ENCODE measurements at places on chromosomes 11 and 22.

GRCh38 chr11:129657866-129658525 lies 157.7 kb upstream of the TMEM45B start:
- DNase-seq, result no peak

DNA sequence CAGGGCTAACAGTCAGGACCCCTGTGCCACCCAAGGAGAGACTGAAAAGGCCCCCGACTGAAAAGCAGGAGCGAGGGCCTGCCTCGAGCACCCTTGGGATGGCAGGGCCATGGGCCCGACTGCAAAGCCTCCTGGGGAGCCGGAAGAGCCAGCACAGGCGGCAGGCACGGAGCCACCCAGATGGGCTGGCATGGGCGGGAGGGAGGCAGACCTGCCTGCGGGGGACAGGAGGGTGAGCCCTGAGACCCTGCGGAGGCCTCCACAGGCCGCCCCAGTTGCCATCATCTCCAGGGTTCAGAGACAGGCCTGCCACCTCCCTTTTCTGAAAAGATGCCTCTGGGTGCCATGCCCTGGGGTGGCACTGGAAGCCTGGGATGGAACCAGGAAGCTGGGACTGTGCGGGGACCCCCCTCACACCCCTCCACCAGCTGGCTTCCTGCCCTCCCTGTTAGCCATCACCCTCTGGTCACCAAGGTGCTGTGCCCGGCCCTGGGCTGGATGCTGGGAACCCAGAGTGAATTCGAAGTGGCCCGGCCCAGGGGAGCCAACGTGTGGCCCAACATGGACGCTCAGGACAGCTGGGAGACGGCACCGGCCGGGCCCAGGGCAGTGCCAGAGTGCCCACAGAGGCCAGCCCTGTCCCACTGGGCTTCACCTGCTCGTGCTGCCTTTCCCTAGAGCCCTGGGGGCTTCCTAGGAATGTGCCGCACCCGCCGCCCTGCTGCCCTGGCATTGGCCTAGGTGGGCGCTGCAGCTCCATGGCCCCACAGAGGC lies 13.8 kb downstream of the TSPAN32 start:
- DNase-seq, result no peak

DNA sequence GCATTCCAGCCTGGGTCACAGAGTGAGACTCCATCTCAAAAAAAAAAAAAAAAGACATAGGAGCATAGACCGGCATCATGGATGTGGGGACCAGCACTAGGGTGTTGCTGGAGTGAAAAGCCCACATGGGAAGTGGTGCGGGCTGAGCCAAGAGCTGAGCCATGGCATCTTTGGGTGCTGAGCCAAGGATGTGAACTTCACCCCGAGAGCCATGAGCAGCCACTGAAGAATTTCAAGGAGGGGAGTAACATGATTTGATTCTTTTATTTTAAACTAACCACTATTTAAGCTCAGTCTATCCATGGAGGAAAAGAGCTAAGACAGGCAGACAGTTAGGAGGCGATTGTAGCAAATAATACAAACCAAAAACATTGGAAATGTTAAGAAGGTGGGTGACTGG lies 57.4 kb downstream of the AHNAK start:
- DNase-seq, result peak; percentile 73

DNA sequence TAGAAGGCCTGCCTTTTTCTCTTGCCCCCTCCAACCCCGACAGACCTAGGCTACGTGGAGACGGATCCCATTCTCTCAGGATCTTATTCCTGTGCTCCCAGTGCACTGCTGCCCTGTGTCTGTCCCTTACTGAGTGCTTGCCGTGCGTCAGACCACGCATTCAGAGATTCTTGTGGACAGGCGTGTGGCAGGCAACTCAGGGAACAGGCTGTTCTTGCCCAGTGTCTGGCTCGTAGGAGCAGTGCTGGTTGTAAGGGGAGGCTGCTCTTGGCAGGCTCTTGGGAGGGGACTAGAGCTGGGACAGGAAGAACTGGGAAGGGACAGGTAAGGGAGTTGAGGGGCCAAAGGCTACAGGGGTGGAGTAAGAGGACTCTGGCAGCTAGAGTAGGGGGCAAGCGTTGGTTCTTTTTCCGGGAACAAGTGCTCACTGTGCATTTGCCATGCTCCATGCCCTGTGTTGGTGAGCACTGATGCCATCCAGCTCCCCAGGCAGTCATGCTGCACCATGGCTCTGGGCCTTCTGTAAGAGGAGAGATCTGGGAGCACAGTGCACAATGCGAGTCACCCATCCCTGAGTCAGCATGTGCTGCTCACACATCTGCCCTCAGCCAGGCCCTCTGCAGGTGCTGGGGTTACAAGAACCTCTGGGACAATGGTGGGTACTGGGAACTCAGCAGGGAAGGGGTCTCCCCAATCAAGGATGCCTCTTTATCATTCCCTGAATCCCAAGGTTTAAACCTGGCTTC lies 119.1 kb downstream of the TBC1D22A start:
- peak; percentile 52 for DNase-seq

- DNase-seq, result peak; percentile 48
Measured at GRCh38 chr11:67504950-67505581, at the start of gene PITPNM1. PITPNM1 (minus strand) TSS chr11:67505363; CDS start chr11:67504180, 1,183 bp downstream.

DNA sequence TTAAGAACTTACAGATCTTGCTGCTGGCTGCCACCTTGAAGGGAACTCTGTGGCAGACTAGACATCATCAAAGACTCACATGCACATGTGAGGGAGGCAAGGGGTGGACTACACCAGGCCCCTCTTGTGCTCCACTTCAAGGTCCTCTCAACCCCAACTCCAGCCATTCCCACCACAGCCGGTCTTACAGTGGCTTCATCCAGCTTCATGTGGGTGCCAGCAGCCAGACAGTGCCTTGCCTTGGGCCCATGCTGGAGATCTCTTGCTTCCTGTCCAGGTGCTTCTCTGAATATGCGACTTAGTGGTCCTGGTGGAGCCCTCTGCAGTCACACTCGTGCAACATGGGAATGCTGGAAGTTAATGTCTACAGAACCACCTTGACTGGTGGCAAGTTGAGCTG lies 44.6 kb upstream of the WNT7B start:
- no peak for DNase-seq

DNA sequence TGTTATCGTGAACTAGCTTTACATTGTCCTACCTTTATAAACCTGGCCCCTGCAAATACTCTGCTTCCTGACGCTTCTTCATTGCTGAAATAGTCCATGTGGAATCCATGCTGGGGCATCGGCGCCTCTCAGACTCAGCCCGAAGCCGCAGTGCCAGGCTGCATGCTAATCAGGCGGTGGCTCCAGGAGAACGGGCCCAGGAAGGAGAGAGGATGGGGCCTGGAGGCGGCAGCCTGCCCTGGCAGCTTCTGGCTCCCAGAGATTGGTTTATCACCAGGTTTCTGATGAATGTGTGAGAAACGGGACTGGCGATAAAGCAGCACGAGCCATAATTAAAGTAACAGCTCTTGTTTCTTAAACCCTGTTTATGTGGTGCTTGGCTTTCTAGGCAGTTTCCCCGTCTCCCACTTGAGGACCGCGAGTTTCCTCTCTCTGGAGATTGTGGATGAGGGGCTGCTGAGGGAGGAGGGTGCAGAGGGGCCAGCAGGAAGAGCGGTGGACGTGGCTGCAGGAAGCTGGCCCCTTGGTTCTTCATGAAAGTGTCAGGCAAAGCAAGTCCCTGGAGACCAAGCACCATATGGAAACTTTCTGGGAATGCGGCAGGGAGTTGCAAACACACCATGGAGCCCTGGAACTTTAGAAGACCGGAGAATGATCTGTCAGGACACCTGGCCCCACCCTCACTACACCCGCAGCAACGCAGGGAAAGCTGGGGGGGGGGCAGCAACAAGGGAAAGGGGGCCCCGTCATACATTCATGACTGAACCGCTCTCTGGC lies 93.4 kb downstream of the NTM start:
- no peak for DNase-seq

- DNase-seq, result no peak
Measured at GRCh38 chr22:30573594-30574094, 821 bp downstream of the GAL3ST1 start.

GRCh38 chr22:38109371-38110001 lies 998 bp downstream of the BAIAP2L2 start:
- no peak for DNase-seq

- DNase-seq, result no peak
Measured at GRCh38 chr11:65014726-65015227, 817 bp downstream of the ARL2 start.

DNA sequence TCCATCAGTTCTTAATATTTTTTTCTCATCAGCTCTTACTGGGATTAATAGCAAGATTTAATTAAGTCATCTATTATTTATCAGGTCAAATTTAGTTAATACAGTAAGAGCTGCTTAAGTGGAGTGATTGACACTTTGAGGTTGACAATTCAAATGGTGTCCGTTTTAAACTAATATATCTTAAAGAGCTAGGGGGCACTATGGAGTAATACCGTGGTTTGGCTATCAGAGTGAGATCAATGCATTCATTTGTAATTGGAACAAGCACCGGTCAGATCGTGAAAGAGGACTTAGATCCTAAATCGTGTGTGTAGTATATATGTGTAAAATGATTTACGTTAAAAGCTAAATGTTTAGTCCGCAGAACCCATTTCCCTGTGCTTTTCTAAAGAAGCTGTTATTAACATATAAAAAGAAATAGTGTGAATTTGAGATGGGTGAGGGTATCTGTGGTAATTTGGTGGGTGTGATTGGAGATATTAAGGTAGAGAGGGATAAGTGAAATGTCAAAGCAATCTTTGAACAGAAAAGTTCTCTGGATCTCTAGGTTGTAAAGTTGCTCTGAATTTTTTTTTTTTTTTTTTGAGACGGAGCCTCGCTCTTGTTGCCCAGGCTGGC lies 2.3 kb downstream of the SIK2 start:
- peak; percentile 24 for DNase-seq

GRCh38 chr11:69578167-69578566 lies 62.8 kb upstream of the CCND1 start:
- no peak for DNase-seq

GRCh38 chr11:123035831-123036230 lies 26.1 kb downstream of the HSPA8 start:
- no peak for DNase-seq

- no peak for DNase-seq
Measured at GRCh38 chr11:66820381-66820780, 22.9 kb upstream of the RCE1 start.

DNA sequence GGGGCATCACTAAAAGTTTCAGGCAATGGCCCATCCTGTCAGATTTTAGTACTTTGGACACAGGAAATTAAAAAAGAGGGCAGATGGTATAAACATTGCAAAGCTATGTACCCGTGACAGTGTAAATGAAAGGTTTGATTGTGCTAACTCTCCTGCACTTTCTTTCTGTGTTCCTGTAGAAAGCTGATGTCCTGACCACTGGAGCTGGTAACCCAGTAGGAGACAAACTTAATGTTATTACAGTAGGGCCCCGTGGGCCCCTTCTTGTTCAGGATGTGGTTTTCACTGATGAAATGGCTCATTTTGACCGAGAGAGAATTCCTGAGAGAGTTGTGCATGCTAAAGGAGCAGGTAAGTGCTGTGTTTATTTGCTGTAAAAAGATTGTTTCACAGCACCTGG lies 10.3 kb downstream of the CAT start:
- DNase-seq, result no peak

DNA sequence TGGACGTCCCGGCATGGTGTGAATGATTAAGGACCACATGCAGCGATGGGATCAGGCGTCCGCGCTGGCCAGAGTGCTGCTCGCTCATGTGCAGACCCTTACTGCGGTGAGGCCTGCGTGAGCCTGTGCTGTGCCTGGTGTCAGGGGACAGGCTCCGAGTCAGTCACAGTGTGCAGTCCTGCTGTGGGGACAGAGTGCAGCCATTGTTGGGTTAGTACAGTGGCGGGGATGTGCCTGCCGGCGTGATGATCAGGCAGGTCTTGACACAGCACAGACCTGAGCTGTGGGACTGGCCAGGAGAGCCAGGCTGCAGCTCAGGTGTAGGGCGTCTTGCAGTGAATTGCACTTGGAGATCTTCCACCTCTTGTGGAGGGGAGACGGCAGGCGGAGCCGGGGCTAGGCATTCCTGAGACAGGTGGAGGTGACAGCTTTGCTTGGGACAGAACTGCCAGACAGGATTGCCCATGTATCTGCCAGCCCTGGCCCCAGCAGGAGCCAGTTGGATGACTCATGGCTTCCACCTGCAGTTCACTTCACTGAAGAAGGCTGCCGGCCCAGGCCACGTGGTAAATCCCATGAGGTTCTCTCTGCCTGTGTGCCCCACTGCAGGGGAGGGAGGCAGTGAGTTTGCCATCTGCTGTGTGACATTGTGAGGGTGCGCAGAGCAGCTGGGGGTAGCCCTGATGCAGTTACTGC lies 17.3 kb downstream of the TRMU start:
- DNase-seq, result no peak

GRCh38 chr11:27612932-27613880 lies 87.0 kb downstream of the BDNF start:
- no peak for DNase-seq

DNA sequence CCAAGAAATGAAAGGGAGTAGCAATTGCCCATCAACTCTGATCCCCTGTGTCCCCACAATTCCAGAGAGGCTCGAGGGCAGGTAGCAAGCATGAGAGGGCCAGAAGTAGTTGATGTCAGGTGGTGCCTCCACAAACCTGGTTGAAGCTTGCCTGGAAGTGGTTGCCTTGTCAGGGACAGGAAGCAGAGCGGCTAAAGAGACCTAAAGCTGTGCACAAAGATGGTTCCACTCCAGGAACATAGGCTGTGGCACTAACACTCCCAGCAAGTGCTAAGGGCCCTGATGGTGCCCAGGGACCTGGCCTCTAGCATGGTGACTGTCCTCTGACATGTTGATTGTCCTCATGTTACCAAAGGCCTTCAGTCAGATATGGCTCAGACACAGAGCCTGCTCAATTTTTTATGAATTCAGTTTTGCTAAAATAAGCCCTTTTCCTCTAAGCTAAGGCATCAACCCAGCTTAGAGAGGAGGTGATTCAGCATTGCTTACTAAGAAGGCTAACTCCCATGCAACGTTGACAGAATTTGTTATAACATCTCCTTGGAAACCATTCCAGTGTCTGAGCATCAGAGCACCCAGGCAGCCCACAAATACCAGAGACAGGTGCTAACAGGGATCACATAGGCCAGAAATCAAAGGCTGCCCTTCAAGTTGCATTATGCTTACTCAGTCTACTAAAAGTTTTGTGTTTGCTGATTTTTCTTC lies 196.3 kb upstream of the ARHGAP20 start:
- peak; percentile 58 for DNase-seq

- DNase-seq, result no peak
Measured at GRCh38 chr11:93751001-93751400, 9.5 kb downstream of the C11orf54 start.

- DNase-seq, result no peak
Measured at GRCh38 chr11:8206251-8207079, 37.6 kb upstream of the RIC3 start.

GRCh38 chr11:10666556-10667520 lies 26.7 kb downstream of the IRAG1 start:
- peak; percentile 33 for DNase-seq

DNA sequence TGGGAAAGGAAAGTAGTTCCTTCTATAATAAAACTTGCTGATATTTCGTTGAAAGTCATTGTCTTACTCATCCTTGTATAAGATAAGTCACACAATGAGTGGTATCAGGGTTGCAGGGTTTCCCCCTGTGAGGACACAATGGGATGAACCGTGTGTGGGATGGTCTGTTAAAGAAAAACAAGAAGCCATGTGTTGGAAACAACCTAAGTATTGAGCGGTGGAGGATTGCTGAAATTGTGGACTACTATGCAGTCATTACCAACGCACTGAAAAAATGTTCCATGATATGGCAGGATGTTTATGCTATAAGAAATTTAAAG lies 28.6 kb downstream of the PTPRJ start:
- DNase-seq, result no peak

GRCh38 chr11:110366291-110366690 lies 63.5 kb upstream of the FDX1 start:
- no peak for DNase-seq

GRCh38 chr11:117059611-117060148 lies 38.5 kb downstream of the SIK3 start:
- DNase-seq, result no peak

- no peak for DNase-seq
Measured at GRCh38 chr11:48093323-48093722, 113.0 kb downstream of the PTPRJ start.

Data from AG08395 (cell line).